Activated naive CD4-positive, alpha-beta T cell (primary cell): ENCODE measurements at places on chromosomes 2 and 18.

DNA sequence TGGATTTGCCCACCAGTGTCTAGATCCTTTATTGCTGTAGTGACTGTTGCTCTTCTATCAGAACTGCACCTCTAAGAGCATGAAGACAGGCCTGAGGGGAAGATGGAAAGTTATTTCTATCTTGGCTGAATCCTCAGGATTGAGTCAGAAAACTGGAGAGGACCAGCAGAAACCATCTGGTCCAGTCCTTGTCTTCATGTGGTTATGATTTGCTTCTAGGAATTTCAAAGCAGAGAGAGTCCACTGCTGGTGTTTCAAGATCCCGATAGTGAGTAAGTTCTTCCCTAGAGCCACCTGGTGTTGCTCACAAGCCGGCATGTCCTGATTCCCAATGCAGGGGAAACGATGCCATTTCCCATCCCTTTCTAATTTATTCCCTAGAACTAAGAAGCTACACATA is 84.2 kb downstream of the NCKAP5 start:
- DNase-seq: no peak

DNA sequence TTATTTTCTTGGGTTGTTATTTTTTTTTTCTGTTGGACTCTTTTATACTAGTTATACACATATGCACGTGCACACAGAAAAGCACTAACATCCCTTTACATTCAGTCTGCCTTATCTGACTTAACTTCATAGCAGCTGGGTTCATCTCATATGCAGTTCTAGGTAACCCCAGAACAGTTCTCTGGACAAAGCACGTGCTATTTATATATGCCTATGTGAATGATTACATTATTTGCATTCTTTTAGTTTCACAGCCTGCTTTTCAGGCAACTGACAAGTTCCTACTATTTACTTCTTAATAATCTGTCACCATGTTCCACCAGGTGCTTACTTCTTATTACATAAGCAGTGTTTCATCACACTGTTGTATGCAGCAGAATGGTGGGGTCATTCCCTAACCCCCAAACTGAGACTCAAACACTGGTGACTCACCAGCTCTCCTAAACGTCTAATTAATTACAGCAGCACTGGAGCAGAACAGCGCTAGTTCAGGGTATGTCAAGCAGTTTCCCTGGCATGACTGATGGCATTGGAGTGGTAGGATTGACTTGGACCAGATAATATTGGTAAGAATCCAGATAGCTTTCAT is 372.8 kb downstream of the CLIP4 start:
- no peak for DNase-seq

GRCh38 chr2:209141142-209141541 is 282.7 kb upstream of the MAP2 start:
- DNase-seq: no peak

DNA sequence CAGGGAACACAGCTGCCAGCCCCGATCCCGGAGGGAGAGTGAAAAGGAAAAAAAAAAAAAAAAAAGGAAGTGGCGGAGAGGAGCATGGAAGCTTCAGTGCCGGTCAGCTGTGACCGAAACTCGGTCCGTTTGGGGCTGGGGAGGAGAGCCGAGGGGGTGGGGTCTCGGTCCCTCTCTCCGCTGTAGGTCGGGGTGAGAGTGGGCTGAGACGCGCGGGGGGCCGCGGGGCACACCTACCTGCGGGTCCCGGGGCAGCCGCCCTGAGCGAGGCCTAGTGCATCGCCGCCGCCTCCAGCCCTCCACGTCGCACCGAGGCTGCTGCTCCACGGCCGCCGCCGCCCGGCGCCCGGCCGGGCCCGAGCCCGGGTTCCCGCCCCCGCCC is 536 bp downstream of the VPS54 start:
- DNase-seq: no peak

- DNase-seq: no peak
Observed at GRCh38 chr2:207688597-207688996, 22.8 kb upstream of the CCNYL1 start.

DNA sequence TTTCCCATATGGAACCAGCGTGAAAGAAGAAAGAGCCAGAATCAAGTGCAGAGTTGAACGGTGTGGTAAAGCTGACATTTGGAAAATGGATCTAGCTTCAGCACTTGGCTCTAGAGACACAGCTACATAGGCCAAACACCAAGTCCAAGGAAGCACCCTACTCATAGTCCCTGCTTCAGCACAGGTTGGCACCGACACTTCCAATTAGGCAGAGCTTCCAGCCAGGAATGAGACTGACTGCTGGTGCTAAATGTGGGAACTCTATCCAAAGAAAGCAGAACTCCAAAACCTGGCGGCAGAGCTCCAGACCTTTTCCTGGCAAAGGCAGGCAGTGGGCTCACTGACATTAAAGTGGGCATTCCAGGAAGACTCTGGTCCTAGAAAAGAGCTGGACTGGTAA is 125.4 kb upstream of the CTNNA2 start:
- no peak for DNase-seq

- DNase-seq: no peak
Observed at GRCh38 chr2:105765415-105766299, 20.9 kb downstream of the NCK2 start.

DNA sequence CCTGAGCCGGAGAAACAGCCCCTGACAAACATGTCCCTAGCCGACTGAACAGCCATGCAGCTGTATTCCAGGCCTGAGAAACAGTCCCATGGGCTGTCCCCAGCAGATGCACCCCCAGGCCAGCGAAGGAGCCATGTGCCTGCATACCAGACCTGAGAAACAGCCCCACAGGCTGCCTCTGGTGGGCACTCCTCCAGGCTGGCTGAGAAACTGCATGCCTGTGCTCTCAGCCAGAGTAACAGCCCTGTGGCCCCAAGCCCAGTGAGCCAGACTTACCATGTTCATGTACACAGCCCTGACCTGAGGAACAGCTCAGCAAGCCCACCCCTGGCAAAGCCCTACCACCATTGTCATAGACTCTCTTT is 24.8 kb downstream of the BOLL start:
- no peak for DNase-seq

- DNase-seq: no peak
Observed at GRCh38 chr18:44945888-44946401, 265.3 kb downstream of the SETBP1 start.

GRCh38 chr2:227939271-227940027 is 68.0 kb downstream of the DAW1 start:
- no peak for DNase-seq

DNA sequence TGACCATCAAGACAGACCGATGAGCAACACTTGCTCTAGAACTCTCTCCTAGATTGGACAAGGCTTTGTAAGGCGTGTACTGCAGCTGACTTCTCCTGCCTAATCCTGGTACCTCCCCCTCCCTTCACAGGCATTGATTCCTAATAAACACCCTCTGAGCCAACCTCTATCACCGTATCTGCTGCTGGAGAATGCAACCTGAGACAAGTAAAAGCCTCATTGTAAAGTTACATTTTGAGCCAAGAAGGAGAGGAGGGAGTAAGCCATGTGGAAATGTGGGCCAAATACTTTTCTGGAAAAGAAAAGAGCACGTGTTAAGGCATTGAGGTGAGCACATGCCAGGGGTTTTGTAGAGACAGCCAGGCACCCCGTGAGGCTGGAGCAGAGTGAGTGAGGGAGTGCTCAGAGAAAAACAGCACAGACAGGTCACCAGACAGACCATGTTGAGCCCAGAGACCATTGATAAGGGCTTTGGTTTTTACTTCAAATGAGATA is 2.6 kb upstream of the WDFY1 start:
- DNase-seq: no peak

DNA sequence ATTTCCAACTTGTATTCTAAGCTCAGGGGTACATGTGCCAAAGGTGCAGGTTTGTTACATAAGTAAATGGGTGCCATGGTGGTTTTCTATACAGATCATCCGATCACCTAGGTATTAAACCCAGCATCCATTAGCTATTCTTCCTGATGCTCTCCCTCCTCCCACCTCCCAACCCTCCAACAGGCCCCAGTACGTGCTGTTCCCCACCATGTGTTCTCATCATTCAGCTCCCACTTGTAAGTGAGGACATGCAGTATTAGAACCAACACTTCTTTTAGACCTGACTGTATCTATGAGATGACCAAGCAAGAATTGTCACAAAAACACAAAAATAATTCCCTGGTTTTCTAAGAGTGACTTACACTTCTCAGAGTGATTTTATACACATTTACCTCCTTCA is 83.0 kb downstream of the VIT start:
- no peak for DNase-seq

GRCh38 chr2:219775506-219775905 is 148.1 kb downstream of the SLC4A3 start:
- DNase-seq: no peak

DNA sequence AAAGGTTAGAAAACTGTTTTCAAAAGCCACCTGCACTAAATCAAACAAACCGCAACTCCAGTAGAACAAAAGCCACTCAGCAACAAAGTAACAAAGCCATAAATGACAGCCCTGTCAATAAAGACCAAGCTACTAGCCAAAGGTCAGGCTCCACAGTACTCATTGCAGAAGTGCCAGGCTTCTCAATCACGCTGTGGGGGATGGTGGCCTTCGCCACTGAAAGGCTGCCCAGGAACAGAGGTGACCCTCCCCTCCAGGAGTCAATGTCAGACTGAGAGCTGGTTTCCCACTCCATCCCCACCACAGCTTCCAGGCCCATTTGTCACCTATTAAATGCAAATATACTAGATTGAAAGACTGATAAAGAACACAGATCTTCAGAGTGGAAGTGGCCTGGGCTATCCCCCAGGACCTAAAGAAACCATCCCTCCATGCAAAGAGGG is 5.9 kb downstream of the ATP8B1 start:
- DNase-seq: no peak

GRCh38 chr2:66443979-66444861 is 9.3 kb downstream of the MEIS1 start:
- DNase-seq: no peak

DNA sequence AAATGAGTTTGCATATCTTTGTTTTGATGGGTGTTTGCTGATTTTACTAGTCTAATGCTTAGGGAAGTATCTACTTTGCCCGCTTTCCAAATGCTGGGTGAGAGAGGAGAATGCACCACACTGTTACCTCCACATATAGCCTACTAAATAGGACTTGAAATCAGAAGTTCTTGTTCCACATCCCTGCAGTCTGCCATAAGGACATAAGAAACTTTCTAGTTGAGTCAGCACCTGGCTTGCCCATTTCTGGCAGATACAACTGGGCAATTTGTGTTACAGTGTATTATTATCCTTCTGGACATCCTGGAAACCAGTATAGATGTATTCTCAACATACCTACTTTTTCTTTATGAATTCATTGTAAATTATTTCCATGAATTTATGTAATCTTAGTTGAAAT is 29.5 kb downstream of the ANXA4 start:
- DNase-seq: no peak

DNA sequence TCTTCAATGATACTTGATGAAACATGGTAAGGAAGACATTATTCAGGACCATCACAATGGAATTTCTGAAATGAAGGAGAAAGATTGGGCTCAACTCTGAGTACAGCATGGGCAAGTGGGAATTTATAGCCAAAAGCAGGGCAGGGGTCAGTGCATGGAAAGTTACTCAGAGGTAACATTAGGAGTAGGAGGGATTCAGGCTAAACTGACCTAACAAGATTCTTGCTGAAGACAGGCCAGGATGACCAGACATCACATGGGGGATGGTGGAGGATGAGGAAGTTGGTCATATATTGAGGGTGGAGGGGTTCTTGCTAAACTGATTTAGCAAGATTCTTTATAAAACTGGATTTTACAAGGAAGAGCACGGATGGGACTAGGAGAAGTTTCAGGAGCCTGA is 489.8 kb downstream of the ADCYAP1 start:
- DNase-seq: no peak

DNA sequence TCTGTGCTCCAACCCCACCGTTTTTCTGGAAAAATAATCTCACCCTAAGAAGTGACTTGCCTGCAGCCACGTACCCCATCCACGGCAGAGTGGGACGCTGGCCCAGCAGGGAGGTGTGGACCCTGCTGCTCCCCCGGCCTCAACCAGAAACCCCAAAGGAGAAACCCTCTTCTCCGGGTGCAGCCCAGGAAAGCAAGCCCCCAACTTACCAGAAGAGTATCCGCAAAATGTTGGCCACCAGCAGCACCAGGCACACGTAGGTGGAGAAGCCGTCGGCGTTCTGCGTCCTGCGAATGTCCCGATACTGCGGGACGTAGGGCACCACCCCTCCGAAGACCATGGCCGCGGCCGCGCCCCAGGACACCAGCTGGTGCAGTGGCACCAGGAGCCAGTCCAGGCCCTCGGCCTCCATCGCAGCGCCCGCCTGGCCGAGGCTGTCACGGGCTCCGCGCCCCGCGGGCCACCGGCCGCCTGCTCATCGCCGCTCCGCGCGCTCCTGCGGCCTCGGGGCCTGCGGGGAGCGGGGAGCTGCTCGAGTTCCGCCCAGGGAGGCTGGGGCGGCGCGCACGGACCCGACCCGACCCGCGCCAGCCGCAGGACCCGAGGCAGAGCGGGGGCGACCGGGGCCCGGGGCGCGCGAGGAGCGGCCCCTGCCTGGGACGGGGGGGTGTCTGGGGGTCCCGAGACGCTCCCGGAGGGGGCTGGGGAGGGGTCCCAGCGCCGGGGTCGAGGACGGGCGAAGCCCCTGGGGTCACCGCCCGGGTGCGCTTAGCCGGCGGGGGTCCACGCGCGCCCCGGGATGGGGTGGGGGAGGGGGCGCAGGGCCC is 725 bp downstream of the SLC66A2 start:
- DNase-seq: no peak

GRCh38 chr2:23602116-23602515 is 217.1 kb downstream of the KLHL29 start:
- no peak for DNase-seq

- no peak for DNase-seq
Observed at GRCh38 chr2:164735309-164735919, 106.2 kb downstream of the COBLL1 start.

- no peak for DNase-seq
Observed at GRCh38 chr2:173990970-173991819, 26.0 kb upstream of the SP3 start.

- DNase-seq: no peak
Observed at GRCh38 chr2:20220806-20221554, 4.0 kb downstream of the SDC1 start.

- DNase-seq: no peak
Observed at GRCh38 chr2:28975671-28976070, 5.4 kb upstream of the TOGARAM2 start.

GRCh38 chr2:134667541-134667940 is 51.3 kb downstream of the TMEM163 start:
- no peak for DNase-seq

- DNase-seq: no peak
Observed at GRCh38 chr2:135163306-135163705, 111.2 kb downstream of the RAB3GAP1 start.

- DNase-seq: no peak
Observed at GRCh38 chr18:32383050-32383819, 87.4 kb downstream of the GAREM1 start.

DNA sequence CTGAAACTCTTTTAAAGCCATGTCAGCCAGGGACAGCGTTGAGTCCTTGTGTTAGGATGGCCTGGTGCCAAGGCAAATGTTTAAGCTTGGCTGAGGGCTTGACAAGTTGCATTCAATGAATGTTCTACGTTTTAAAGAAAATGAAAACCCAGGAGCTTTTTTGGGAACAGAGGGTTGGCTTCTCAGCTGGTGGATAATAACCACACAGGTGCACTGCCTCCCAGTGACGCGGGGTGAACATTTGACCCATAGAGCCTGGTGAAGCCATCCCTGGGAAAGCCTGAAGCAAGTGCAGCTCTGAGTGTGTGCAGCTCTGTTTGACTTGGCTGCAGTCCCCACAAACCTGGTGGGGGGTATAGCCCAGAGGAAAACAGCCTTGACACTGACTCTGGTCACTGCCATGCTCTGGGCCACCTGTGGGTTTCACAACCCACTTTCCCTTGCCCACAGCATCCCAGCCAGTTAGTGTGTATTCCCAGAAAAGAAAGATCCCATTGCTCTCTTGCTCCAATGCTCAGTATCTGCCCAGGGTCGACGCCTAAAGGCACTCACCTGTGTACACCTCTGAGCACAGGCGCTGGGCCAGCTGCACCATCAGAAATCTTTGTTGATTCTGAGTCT is 874.9 kb downstream of the RNF144A start:
- DNase-seq: no peak
